ENCODE measurements at places on chromosomes 5 and 9. TPM values are rescaled to one million over a fixed set of nuclear protein-coding genes. Genes with fewer than 3 reads are reported as not detected.

Gene SLC6A7
- not detected for total RNA-seq

Gene PCDHB11
- total RNA-seq, result 0.30 TPM

Gene MZB1
- not detected for total RNA-seq

Gene SPATA31A3
- total RNA-seq, result not detected

Gene OSMR
- total RNA-seq, result 111 TPM

Gene TOR2A
- total RNA-seq, result 1.8 TPM

Gene ZNF169
- 4.0 TPM for total RNA-seq

Data from smooth muscle cell of the umbilical artery (primary cell).